ENCODE measurements at places on chromosomes 4 and X. TPM values are rescaled to one million over a fixed set of nuclear protein-coding genes. Genes with fewer than 3 reads are reported as not detected.
A peak's percentile ranks its signal among the peaks of the same experiment; 100 is the strongest.

DNA sequence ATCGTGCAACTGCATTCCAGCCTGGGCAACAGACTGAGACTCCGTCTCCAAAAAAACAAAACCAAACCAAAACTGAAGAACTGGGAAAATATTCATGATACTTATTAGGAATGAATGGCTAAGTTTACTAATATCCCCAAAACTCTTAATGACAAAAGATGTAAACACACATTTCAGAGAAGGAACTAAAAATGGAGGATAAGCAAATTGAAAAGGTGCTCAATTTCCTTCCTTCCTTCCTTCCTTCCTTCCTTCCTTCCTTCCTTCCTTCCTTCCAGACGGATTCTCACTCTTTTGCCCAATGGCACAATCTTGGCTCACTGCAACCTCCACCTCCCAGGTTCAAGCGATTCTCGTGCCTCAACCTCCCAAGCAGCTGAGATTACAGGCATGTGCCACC lies 44.4 kb upstream of the CDKN2AIP start:
- H3K4me1 ChIP-seq = peaks cover 10% of the 10 kb centered on the region
- DNase-seq = no peak
- no peak overlapping the region for H3K27ac ChIP-seq
- H3K27me3 ChIP-seq = no peaks in the 10 kb centered on the region
- H3K36me3 ChIP-seq = no peaks in the 10 kb centered on the region
- H3K4me3 ChIP-seq = no peak overlapping the region

- H3K27ac ChIP-seq = peak overlapping the region; percentile 50
- H3K4me3 ChIP-seq = no peak overlapping the region
- no peaks in the 10 kb centered on the region for H3K4me1 ChIP-seq
- no peaks in the 10 kb centered on the region for H3K27me3 ChIP-seq
- no peaks in the 10 kb centered on the region for H3K36me3 ChIP-seq
- DNase-seq = no peak
These were observed 80.3 kb upstream of the NEIL3 start for GRCh38 chr4:177229331-177229730.

- no peaks in the 10 kb centered on the region for H3K27me3 ChIP-seq
- no peak for DNase-seq
- H3K27ac ChIP-seq = no peak overlapping the region
These were observed 217.3 kb downstream of the NWD2 start for GRCh38 chr4:37461801-37462200.

DNA sequence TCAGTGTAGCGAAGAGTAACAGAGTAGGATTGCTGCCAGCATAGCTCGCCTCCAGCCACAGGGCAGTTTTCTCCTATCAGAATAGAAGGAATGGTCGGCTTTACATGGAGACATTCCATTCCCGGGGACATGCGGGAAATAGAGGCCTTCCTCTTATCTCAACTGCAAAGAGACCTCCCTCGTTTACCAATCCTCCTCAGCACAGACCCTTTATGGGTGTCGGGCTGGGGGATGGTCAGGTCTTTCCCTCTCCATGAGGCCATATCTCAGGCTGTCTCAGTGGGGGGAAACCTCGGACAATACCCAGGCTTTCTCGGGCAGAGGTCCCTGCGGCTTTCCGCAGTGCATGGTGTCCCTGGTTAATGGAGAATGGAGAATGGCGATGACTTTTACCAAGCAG lies 285.0 kb downstream of the ASMT start:
- no peaks in the 10 kb centered on the region for H3K4me1 ChIP-seq
- no peak overlapping the region for H3K27ac ChIP-seq
- H3K27me3 ChIP-seq = no peaks in the 10 kb centered on the region

- no peaks in the 10 kb centered on the region for H3K27me3 ChIP-seq
- DNase-seq = no peak
- H3K27ac ChIP-seq = no peak overlapping the region
- H3K36me3 ChIP-seq = no peaks in the 10 kb centered on the region
- no peak overlapping the region for H3K4me3 ChIP-seq
These were observed 91.0 kb downstream of the IL15 start for GRCh38 chr4:141727420-141727819.

- no peaks in the 10 kb centered on the region for H3K27me3 ChIP-seq
- no peak overlapping the region for H3K4me3 ChIP-seq
- DNase-seq = no peak
- H3K36me3 ChIP-seq = no peaks in the 10 kb centered on the region
These were observed 305.7 kb downstream of the ARHGAP24 start for GRCh38 chr4:85780664-85781063.

GRCh38 chrX:33970028-33970967 lies 161.8 kb downstream of the FAM47A start:
- DNase-seq = no peak
- no peaks in the 10 kb centered on the region for H3K27me3 ChIP-seq
- no peaks in the 10 kb centered on the region for H3K36me3 ChIP-seq

- no peaks in the 10 kb centered on the region for H3K27me3 ChIP-seq
- H3K4me1 ChIP-seq = peaks cover 19% of the 10 kb centered on the region
- peaks cover 69% of the 10 kb centered on the region for H3K36me3 ChIP-seq
- H3K4me3 ChIP-seq = no peak overlapping the region
- H3K27ac ChIP-seq = no peak overlapping the region
These were observed 55.9 kb downstream of the CPLX1 start for GRCh38 chr4:770022-770421.

GRCh38 chrX:129648514-129649267 lies 6.1 kb downstream of the APLN start:
- H3K36me3 ChIP-seq = peaks cover 9% of the 10 kb centered on the region
- H3K4me3 ChIP-seq = no peak overlapping the region
- no peak for DNase-seq
- no peak overlapping the region for H3K27ac ChIP-seq

DNA sequence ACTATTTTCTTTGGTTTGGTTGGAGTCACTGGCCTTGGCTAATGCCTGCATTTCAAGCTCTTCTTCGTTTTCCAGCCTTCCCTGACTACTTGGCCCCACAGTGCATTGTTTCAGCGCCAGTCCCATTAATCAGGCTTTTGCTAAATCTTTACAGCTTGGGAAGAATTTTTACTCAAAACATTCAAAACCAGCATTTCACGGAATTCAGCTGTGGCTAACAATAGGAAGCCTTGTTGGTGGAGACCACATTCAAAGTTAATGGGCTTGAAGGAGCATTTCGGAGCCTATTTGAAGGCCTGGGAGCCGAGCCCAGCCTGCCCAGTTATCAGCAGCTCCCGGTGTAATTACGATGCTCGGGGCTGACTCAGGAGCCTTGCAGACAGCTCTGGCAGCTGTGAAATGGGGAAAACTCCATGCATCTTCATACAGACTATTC lies 30.8 kb upstream of the VCX2 start:
- H3K27ac ChIP-seq = no peak overlapping the region
- no peaks in the 10 kb centered on the region for H3K4me1 ChIP-seq
- H3K27me3 ChIP-seq = no peaks in the 10 kb centered on the region
- no peaks in the 10 kb centered on the region for H3K36me3 ChIP-seq

Gene GRIA3
- not detected for total RNA-seq

Gene CXCL9
- not detected for total RNA-seq
